ENCODE measurements at places on chromosomes 5 and 9. TPM values are rescaled to one million over a fixed set of nuclear protein-coding genes. Genes with fewer than 3 reads are reported as not detected.

- peak; percentile 51 for DNase-seq
Observed at GRCh38 chr9:92242260-92243136, 51.0 kb downstream of the IARS1 start.

- no peak for DNase-seq
Observed at GRCh38 chr5:68744206-68744605, 349.6 kb upstream of the SLC30A5 start.

DNA sequence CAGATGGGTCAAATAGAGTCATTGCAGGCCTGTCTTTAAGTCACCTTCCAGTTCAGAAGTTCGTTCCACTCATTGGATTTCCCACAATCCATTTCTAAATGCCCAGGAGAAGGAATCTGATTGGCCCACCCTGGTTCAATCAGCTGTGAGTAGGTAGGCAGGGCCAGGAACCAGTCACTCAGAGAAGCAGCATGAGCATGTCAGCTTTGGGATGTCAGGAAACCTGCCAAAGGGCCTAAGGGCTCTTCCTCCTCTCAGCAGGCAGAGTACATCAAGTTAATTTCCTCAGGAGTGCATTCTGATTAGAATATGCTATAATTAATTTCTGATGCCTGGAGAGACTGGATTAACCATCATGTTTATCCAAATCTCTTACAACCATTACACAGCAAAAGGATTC, 412.9 kb upstream of the CCNH start:
- DNase-seq: no peak

GRCh38 chr5:144093868-144094267, 76.6 kb downstream of the YIPF5 start:
- no peak for DNase-seq

GRCh38 chr9:127407492-127407843, 10.5 kb downstream of the SLC2A8 start:
- no peak for DNase-seq

- no peak for DNase-seq
Observed at GRCh38 chr5:123810746-123811340, 298.9 kb downstream of the CSNK1G3 start.

DNA sequence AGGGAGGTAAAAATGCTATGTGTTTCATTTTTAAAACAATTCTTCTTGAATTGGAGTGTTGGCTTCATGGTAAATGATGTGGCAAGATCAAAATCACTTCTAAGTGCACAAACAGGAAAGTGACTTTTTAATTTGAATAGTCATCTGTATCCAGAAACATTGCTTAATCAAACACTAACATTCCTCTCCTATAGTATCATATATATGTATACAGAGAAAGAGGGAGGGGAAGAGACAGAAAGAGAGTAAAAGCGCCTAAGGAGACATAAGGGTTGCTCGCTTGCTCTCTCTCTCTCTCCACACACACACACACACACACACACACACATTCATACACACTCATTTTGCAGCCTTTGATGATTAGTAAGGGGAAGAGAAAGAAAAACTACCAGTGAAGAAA, 95.4 kb upstream of the PRDM9 start:
- no peak for DNase-seq

DNA sequence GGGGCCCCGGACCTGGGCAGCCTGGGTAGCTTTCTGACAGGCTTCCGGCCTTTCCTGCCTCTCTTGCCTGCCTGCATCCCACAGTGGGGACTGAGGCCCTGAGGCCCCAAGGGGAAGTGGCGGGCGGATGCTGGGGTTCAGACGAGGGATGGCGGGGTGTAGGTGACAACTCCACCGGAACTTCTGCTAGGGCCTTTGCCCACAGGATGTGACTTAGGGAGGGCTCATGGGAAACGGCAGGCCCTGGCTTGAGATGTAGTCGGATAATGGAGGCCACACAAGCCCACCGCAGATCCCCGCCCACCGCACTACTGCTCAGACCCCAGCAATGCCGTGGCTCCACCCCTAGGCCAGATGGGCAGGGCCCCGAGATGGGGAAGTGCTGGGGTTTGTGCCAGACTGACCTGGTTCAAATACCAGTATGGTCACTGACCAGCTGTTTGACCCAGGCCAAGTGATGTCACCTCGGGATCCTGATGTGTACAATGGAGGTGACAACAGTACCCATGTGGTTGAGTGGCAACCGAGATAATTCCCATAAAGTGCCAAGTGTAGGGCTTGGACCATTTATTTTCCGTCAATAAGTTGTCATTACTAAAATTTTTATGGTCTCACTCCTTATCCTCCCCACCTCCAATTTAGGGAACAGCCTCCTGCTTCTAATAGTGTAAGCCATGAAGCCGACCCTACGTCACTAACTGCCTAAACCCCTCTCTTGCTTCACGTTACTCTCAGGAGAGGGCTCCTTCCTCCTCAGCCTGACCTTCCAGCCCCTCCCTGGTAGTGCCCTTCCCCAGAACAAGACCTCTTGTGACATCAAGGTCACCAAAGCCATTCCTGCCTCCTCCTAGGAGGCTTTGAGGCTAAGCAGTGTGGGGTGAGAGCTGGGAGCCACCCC, 2.5 kb upstream of the CDK9 start:
- DNase-seq: peak; percentile 58

DNA sequence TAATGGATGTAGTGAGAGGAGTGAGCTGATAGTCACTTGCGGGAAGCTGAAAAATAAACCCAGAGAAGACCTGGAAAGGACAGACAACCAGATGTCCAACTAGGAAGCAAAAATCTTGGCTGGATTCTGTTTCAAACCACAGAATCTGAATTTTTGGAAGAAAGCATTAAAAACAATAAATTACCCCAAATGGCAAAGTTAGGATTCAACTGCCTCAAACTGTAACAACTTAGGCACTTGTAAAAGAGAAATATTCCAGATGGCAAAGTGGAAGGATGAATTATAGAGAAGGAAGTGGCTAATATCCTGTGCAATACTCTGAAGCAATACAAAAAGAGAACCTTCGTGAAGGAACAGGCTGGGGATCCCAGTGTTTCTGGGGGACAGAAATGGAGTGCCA, 46.8 kb upstream of the SLIT3 start:
- no peak for DNase-seq

GRCh38 chr5:10635257-10635866, 71.5 kb downstream of the ANKRD33B start:
- peak; percentile 73 for DNase-seq

- DNase-seq: no peak
Observed at GRCh38 chr5:153902016-153902415, 136.7 kb downstream of the FAM114A2 start.

- peak; percentile 81 for DNase-seq
Observed at GRCh38 chr9:12774861-12775678, at the start of gene LURAP1L. TSS of gene LURAP1L (plus strand) at chr9:12775020. CDS start at chr9:12775716, 696 bp downstream.

GRCh38 chr9:98085944-98086343, 29.4 kb downstream of the NANS start:
- DNase-seq: no peak

DNA sequence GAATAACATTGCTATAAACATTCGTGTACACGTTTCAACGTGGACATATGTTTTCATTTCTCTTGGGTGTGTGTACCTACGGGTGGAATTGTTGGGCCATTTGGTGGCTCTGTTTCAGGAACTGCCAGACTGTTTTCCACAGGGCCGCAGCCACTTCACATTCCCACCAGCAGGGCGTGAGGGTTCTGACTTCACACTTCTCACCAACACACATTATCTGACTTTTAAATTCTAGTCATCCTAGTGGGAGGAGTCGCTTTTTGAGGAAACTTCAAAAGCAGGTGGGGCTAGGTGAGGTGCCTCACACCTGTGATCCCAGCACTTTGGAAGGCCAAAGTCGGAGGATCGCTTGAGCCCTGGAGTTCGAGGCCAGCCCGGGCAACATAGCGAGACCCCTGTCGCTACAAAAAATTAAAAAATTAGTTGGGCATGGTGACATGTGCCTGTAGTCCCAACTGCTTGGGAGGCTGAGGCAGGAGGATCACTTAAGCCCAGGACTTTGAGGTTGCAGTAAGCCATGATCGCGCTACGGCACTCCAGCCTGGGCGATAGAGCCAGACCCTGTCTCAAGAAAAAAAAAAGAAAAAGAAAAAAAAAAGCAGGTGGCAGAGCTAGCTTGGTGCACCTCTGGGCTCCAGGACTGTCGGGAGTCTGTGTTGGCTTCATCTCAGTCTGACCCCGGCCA, 28.5 kb downstream of the TSPAN17 start:
- peak; percentile 35 for DNase-seq

DNA sequence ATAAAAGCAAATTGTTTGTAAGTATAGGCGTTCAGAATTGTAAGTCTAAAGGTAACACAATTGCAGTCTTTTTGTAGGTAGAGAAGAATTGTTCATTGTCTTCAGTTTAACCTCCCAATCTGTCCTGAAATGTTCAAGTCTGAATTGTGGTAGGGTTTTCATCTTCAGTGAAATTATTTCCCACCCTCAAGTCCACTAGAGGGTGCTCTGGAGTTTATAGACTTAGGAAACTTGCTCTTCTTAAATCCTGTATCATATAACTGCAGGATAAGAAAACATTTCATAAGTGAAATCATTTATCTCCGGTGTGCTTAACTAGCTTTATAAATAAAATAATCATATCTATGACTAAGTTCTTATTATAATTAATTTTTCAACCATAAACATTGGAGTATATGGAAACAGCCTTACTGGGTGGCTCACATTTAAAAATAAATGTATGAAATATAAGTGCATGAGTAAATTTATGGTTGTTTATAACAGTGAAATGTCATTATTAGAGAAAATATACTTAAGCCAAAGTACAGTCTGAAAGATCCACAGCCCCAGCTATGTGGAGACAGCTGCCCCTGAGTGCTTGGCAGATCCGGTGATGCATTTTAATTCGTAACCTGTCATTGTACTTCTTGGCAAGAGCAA, 182.4 kb upstream of the OTULINL start:
- DNase-seq: peak; percentile 79

- peak; percentile 39 for DNase-seq
Observed at GRCh38 chr9:89247431-89248353, 63.3 kb upstream of the CKS2 start.

DNA sequence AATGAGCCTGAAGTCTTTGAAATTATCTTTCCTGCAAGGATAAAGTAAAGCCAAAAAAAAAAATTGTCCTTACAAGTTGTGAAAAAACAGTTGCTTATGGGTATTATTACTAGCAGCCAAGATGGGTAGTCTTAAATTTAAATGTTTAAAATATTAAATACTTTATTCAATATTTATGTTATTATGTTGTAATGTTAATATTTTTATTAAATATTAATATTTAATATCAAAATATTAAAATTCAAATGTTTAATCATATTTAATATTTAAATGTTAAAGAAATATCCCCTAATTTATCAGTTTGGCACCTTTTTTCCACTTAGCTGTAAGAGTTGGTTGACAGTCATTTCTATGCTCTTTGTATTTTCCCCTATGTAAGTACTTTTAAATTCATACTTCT, 86.1 kb downstream of the PCSK5 start:
- no peak for DNase-seq

DNA sequence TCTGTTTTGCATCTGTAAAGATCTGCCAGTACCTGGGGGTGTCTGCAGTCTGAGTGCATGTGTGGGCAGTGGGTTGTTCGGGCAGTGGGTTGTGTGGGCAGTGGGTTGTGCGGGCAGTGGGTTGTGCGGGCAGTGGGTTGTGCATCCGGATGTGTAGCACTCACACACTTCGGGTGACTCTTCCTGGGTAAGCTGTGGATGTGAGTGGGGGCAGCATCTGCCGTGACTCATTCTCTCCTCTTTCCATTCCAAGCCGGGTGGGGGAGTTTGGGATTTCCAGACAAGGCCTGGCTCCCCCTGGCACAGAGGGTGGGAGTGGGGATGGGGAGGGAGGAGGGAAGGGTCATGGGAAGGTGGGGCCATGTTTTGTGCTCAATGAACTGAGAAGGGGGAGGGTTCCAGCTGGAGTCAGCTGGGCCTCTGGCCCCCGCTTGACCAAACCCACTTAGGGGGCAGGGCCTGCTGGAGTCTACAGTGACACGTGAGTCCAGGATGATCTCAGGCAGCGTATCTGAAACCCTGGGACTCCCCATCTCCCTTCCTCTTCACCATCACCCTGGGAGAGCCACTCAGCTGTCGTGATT, 8.3 kb downstream of the CRB2 start:
- peak; percentile 22 for DNase-seq

- DNase-seq: peak; percentile 45
Observed at GRCh38 chr5:98839469-98840383, 66.3 kb downstream of the RGMB start.

DNA sequence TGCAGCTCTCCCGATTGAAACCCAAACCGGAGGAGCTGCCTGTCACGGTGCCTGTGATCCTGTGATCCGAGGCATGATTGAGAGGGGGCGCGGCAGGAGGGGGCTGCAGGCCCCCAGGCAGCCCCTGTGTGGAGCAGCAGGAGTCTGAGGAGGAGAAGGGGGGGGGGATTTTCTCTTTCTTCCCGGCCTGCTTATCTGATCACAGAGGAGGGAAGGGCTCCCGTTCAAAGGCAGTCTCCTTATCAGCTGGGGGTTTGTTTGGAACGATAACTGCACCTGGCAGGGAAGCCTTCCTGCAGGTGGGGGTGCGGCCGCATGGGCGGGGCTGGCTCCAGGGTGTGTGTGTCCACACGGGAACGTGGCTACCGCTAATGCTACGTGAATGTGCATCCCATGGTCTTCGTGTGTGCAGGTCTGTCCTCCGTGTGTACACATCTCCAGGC, 38.4 kb downstream of the LMX1B start:
- DNase-seq: no peak

DNA sequence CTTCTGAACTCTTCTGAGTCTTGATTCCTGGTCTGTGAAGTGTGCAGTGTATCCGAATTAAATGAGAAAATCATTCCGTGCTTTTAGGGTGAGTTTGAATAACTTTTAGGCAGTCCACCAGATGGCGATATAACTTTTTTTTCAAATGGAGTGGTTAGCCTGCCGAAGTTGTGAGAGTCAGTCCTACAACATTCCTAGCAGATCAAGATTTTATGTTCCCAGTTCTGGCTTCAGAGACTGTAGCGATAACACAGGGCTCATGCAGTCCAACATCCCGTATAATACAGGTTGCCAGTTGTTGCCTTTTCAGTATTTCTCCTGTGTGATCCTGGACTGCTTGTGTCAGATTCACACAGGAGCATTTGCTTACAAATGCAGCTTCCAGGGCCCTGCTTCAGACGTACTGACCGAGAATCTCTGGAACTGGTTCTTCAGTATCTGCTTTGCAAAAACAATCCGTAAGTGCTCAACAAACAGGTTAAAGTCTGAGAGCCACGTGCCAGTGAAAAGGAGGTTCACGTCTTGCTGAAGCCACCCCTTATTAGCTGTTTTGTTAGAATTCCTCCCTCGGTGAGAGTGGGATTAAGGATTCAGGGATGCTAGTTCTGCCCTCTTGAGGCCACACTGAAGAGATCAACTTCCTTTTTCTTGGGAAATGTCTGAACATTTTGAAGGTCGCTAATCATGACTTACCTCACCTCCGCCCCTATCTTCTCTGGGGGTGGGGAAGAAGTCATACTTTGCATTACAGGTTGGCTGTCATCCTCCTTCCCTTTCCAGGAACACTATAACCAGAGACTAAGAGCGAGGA, 22.8 kb downstream of the SMIM3 start:
- DNase-seq: peak; percentile 79

GRCh38 chr5:22683050-22683449, 170.1 kb downstream of the CDH12 start:
- no peak for DNase-seq

- peak; percentile 41 for DNase-seq
Observed at GRCh38 chr5:149240354-149240998, 31.2 kb upstream of the AFAP1L1 start.

- no peak for DNase-seq
Observed at GRCh38 chr9:3903273-3903672, 377.5 kb upstream of the RFX3 start.

Gene NCBP1
- 53.7 TPM for total RNA-seq

Gene LCN1
- total RNA-seq: not detected

Gene HRCT1
- total RNA-seq: 0.93 TPM

Gene BNIP1
- 13.9 TPM for total RNA-seq

Gene ADAMTS13
- 0.84 TPM for total RNA-seq

Gene EGR1
- 4.8 TPM for total RNA-seq

Gene KIAA0825
- 1.9 TPM for total RNA-seq

Gene GARIN3
- total RNA-seq: not detected

All from dermis blood vessel endothelial cell (primary cell).